ENCODE measurements at places on chromosomes 12 and 14.

- no peak for DNase-seq
These were observed 7.5 kb downstream of the SHMT2 start for GRCh38 chr12:57236925-57237595.

- no peak for DNase-seq
These were observed 108.6 kb upstream of the TTC7B start for GRCh38 chr14:90924621-90925340.

- DNase-seq = no peak
These were observed 154.4 kb upstream of the GARIN6 start for GRCh38 chr12:99493197-99493596.

- no peak for DNase-seq
These were observed 588 bp upstream of the TWF1 start for GRCh38 chr12:43806737-43807072.

DNA sequence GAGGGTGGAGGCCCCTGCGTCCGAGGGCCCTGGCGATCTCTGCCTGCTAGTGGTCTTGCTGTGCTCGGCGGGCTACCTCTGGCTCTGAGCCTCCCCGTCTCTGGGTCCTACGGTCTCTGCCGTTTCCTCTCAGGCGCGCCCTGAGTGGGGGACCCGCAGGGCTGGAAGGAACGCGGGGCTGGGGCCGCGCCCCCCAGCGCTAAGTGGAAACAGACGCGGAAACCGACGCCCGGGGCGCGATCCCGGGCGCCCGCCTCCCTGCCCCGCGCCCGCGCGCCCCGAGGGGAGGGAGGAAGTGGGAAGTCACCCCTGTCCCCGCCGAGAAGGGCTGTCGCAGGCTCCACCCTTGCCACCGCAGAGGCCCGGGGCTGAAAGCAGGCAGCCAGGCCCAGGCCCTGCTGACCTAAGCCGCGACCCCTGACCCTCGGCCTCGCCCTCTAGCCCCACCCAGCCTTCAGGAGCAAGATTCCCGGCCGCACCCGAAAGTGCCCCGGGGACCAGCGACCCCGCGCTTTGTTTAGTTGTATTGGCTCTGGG lies 831 bp downstream of the CRIP1 start:
- DNase-seq = no peak

DNA sequence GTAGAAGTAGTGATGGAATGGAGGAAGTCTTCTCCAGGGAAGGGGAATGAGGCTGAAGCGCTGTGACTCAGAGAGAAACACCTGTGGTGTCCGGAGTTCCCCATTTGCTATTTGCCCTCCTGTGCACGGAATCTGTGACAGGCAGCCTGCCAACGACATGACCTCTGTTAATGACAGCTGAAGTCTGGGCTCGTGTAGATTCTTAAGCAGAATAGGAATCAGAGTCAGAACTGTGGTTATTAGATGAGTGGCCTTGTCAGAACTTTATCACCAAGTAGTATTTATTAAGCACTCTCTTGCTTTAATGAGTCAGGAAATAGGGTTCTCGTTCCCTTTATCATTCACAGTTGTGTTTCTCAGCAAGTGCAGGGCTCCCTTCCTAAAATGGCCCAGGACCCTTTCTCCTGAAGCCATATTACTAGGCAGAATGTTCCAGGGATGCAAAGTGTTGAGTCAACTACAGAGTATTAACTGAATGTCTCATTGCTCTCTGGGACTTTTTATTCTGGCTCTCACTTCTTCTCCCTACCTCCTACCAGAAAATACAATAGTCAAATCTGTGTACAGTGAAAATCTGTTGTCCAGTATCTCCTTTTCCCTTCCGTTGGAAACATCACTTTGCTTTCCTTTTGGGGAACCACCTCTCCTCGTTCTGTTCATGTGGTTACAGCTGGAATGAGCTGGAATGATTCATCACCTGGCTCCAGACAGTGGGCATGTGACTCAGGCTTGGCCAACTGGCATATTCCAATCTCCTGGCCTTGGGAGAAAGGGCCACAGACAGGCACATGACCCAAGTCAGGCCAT lies 77.8 kb upstream of the MAX start:
- no peak for DNase-seq

GRCh38 chr14:54169254-54169924 lies 212.8 kb upstream of the BMP4 start:
- DNase-seq = no peak

- DNase-seq = no peak
These were observed 78.4 kb upstream of the TSPAN8 start for GRCh38 chr12:71236133-71236660.

DNA sequence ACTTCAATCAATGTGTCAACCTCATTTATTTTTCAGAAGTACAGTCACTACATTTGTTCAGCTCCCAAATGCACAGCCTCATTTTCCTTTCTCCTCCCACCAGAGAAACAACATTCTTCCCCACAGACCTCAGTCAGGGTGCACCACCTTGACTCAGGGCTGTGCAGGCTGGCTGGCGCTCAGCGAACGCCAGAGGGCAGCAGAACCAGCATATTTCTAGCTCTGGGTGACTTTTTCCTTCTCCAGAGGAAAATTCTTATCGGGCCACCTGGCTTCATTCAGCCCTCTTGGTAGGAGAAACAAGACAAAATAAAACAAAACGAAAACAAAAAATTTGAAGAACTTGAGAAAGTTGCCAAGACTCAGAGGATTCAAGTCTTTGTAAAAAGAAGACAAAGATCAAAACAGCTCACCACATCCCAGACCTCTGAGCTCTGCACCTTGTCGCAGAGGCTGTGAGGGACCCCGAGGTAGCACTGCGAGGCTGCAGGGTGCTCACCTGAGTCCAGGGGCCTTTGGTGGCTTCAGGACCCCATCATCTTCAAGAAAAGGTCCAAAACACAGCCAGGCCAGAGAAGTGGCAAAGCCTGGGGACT lies 33.7 kb downstream of the PAH start:
- DNase-seq = no peak

- no peak for DNase-seq
These were observed 56.9 kb downstream of the SCAF11 start for GRCh38 chr12:45933504-45933903.

DNA sequence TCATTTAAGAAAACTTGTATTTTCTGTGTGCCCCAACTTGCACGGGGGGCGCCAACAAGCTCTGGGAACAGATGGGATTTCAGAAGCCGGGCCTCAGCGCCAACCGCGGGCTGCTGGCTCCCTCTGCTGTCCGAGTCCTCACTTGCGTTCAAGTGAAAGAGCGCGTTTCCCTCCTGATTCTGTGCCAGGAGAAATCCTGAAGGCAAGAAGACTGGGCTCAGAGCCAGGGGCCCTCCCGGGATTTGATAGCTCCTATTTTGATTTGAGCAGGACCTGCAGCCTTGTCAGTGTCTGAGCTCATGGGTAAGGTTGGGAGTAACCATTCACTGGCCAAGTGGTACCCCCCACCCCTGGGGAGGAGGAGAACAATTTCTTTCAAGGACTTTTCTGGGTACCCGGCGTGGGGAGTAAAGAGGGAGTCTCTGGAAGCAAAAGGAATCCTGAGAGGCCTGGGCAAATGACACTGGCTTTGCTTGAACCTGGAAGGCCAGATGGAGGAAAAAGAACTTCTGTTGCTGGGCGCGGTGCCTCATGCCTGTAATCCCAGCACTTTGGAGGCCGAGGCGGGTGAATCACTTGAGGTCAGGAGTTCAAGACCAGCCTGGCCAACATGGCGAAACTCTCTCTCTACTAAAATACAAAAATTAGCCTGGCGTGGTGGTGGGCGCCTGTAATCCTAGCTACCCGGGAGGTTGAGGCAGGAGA lies 179.0 kb upstream of the RGS6 start:
- DNase-seq = no peak

DNA sequence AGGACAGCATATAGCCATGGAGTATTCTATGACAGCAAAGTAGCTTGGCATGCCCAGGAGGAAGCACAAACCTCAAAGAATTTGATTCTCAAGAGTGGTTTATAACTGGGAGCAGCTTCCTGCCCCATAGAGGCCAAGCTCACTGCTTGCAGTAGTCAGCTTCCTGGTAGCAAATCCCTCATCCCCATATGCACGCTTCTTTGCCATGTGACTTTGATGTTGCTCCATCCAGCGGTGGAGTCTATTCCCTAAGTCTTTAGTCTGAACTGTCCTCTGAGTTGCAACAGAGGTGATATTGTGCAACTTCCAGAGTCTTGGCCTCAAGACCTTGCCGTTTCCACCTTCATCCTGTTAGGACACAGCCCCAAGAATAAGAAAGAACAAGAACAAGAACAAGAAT lies 996.8 kb upstream of the TMEM132C start:
- no peak for DNase-seq

GRCh38 chr14:65880507-65880906 lies 468.0 kb downstream of the FUT8 start:
- no peak for DNase-seq

DNA sequence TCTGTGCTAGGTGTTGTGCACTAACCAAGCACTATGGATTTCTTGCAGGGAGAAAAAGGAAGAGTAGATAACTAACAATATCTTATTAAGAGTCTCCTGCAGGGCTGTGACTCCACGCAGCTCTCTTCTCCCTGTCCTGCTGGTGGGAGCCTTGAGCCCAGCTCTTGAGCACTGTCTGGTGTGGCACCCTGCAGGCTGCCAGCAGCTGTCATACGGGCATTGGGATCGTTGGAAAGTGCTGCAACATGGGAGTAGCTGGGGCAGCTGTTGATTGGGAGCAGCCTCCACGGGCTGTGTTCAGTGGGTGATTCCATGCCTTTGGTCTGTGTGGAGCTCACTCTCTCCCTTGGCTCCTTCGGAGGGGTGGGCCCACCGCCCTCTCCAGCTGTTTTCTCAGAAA lies 125.3 kb downstream of the FBXL14 start:
- DNase-seq = no peak

DNA sequence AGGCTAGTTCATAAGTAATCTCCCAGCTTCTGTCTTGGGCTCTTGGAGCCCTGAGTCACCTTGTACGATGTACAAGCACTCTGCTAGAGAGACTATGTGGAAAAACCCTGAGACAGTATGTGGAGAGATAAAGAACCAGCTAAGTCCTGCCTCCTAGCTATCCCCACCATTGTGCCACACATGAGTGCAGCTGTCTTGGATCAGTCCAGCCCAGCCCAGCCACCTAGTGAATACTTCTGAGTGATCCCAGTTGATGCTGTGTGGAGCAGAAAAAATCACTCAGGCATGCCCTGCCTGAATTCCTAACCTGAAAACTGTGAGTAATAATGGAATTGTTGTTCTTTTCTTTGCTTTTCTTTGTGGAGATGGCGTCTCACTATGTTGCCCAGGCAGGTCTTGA lies 5.1 kb upstream of the SERPINA6 start:
- no peak for DNase-seq

- no peak for DNase-seq
These were observed 7.6 kb downstream of the TMEM179 start for GRCh38 chr14:104596927-104597351.

All from esophagus squamous epithelium (tissue), 5 donors.